ENCODE measurements at places on chromosomes 12 and 14. TPM values are rescaled to one million over a fixed set of nuclear protein-coding genes. Genes with fewer than 3 reads are reported as not detected.
A peak's percentile ranks its signal among the peaks of the same experiment; 100 is the strongest.

DNA sequence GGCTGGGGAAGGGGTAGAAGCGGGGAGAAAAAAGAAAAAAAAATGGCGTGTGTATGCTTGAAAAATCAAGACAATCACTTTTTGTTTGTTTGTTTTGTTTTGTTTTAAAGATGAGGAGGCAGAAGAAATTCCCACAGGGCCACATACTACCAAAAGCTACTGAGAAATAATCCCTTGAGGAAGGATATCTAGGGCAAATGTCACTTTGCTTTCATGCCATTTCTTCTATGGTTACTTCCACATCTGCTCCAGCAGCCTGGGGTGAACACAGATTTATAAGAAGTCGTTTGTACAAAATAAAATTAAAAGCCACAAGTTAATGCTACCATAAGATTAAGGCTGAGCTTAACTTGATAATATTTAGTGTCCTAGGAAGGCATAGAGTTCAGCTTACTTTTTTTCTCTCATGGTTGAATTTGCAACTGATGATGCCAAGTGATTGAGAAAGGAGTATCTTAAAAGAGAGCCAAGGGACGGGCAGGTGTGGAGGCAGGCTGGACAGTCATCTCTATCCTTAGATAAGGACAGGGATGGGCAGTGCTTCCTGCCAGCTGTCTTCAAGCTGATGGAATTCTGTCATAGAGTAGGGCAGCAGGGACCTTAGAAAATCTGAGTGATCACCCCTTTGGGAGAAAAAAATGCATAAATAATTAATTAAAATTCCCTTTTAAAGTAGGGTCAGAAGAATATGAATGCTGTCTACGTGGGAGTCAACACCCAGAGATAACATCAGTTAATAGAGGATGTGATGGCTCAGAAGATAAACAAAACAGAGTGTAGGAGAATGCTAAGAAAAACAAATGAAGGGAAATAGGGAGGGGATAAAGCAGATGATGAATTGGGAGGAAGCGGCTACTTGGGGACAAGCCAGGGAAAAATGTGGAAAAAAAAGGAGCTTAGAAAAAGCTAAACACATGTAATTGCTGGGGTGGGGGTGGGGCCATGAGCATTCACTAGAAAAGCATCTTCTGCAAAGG is 57.1 kb downstream of the DYRK2 start:
- no peak for DNase-seq

DNA sequence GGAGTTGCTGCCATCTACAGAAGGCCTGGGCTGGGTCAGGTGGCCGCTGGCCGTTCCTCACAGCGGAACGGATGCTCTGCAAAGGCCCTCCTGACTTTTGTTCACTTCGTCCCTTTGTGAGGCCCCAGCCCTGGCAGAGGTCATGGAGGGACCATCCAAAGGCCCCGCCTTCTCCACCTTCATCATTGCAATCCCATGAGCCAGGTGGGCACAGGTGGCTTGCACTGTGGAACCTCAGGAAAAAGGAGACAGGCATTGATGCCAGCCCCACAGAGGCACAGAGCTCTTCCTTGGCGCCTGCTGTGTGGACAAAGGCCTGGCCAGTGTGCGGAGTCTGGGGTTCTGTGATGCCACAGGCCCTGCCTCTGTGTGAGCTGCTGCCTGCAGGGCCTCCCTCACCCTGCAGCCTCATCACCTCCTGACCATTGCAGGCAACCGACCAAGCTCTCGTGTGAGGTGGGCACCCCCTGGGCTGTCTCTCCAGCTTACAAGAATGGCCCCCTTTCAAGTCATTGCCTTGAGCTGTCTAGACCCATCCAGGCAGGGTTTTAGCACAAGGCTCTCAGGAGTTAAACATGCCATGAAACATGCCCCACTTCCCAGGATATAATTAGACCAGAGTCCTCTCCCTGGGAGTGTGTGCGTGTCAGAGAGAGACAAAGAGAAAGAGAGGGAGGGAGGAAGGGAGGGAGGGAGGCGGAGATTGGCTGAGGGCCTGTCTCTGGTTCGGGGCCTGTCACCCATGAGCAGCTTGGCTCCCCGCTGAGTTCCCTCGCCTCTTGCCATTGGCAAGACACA is 19.3 kb downstream of the NFKBIA start:
- DNase-seq = no peak

The PRPH gene
- not detected for total RNA-seq

The KRT3 gene
- not detected for total RNA-seq

GRCh38 chr14:90700933-90701776 is 115.1 kb downstream of the TTC7B start:
- no peak for DNase-seq

GRCh38 chr12:88985631-88986030 is 366.7 kb downstream of the DUSP6 start:
- DNase-seq = no peak

The IRF2BPL gene
- 29.9 TPM for total RNA-seq

- DNase-seq = no peak
Observed at GRCh38 chr12:95497031-95497430, 23.1 kb downstream of the METAP2 start.

GRCh38 chr12:7046383-7047105 is 14.0 kb upstream of the C1S start:
- no peak for DNase-seq

DNA sequence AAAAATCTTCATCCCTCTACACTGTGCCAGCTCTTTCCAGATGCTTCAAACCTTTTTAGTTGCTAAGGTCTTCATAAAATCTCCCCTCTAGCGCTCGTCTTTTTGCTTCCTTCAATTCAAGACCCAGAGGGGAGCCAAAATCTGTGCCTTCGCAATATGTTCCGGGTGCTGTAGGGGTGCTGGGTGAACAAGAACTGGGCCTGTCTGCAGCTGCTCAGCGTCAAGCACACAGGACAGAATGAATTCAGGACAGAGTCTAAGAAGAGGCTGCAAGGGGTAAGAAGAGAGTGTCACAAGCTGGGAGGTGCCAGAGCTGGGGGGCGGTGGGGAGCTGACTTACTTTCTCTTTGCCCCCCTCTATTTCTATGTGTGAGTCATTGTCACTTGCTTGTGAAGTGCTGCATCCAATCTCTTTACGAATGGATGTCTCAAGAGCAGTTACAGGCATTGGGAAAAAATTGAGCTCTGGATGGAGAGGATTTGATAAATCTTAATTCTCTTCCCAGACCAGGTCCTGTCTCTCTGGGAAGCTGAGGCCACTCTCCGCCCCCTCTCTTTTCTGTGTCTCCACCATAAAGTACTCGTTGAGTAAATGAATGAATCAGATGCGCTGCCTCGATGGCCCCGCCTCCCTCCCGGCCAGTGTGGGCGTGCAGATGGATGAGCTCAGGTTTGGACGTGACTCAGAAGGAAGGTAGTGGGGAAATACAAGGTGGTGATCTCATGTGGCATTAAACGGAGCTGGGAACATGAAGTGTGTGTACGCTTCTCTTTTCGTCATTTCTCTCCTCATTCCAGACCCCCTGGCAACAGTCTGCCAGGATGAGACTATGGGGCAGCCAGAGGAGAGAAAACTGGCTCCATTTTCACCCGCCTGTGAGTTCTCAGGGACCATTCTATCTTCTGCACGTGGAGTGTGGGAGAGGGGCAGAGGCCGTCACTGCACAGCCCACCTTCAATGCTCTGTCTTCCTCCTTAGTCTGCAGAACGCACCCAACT is 91.3 kb downstream of the TSPAN9 start:
- no peak for DNase-seq

GRCh38 chr12:116135209-116135930 is 142.1 kb downstream of the MED13L start:
- DNase-seq = no peak

DNA sequence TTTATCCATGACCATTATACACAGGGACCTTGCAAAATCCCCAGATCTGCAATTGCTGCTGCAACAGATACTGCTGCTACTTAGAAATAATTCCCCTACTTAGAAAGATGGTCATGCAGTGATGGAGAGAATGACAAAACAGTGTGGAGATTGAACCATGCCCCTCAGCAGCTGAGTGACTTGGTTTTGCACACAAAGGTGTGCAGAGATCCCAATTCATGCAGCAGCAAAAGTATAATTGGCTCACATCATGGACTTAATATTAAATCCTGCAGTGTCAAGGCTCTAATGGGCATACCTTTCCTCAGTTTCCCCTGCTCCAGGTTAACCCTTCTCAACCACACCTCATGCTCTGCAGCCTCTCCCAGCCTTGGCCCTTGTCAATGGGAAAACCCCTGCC is 3.0 kb upstream of the KRT78 start:
- no peak for DNase-seq

The BHLHE41 gene
- not detected for total RNA-seq

The OR10G2 gene
- total RNA-seq = not detected

DNA sequence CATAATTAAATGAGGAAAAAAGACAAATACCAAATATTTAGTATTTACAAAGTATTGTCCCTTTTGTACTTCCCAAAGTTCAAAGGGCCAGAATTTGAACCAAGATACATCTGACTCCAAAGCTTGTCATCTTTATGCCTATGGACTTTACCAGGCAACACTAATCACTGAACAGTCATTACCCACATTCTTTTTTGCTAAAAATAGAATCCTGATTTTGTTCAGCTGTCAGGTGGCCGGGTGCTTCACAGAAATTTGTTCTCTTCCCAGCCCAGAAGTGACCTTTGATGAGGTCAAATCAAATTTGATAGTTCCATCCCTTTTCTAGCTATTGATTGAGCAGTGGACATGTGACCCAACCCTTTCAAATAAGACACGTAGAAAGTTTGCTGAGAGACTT is 121.6 kb downstream of the LLPH start:
- DNase-seq = no peak

DNA sequence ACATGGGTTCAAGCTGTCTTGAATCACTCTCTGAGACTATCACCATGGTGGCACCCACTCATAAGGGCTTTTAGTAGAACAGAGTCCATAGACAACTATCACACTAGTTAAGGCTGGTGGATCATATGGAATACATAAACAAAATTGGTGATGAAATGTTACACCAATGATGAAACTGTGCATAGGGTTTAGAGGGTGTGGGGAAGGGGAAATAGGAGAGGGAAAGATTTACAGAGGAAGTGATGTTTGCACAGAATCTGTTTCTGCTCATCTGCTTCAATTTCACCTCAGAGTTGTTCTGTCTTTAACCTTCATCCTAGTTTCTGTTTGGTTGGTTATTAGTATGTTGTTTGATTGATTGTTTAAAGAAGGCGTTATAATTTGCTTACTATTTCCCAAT is 2.4 kb upstream of the RXYLT1 start:
- DNase-seq = no peak

The SPTSSA gene
- total RNA-seq = 12.4 TPM

The SAMD15 gene
- total RNA-seq = 0.10 TPM

DNA sequence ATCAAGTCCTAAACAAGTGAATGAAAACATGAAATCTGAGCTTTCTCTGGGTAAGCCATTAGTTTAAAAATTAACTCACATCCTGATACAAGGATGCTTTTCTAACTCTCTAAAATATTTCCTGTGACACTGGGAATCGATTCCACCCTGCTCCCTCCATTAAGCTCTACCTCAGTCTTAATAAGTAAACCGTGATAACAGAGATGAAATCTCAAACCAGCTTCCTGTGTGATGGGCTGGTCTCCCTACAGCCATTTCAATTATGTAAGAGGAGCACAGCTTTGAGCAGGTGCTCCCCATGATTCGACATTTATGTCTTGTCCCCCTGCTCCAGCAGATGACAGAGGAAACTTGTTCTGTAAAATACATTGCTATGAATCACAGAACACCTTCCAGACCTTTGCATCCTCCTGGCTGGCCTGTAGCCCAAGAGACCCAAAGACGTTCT is 59.0 kb downstream of the GAS2L3 start:
- DNase-seq = no peak

- DNase-seq = no peak
Observed at GRCh38 chr14:55500219-55500701, 59.8 kb upstream of the TBPL2 start.

DNA sequence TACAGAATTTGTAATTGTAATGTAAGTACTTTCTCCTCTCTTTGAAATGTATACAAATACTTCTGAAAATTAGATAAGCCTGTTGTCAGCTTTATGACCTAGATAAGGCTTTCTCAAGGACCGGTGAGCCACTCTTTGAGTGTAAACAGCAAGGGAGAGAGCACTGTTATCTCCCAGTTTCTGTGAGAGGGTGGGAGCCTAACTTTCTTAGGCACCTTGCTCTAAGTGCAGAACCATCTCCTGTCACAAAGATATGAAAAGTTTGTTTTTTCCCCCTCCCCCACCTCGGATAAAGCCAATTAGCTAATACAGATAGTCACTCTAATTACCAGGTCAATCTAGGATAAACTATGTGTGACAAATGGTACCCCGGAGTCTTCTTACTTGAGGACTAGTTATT is 35.8 kb downstream of the CAPS2 start:
- no peak for DNase-seq

DNA sequence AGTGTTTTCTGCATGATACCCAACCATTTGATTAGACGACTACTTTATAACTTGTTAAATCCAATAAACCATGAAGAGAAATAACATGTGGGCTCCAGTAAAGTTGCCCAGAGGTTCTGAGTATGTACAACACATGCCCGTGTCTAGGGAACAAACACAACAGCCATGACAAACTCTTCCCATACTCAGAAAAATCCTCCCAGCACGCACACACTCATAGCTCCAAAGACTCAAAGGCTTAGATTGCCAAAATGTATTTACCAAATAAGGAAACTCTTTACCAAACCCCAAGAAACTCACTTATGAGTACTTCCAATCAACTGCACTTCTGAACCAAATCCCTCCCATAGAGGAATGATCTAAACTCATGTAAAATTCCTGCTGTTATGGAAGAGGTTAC is 17.3 kb downstream of the SART3 start:
- DNase-seq = no peak

- no peak for DNase-seq
Observed at GRCh38 chr14:68225321-68225720, 405.7 kb downstream of the RAD51B start.

GRCh38 chr12:88897723-88898122 is 317.5 kb upstream of the KITLG start:
- no peak for DNase-seq

The GUCY2C gene
- not detected for total RNA-seq

- no peak for DNase-seq
Observed at GRCh38 chr14:74919421-74920165, 3.5 kb downstream of the RPS6KL1 start.

DNA sequence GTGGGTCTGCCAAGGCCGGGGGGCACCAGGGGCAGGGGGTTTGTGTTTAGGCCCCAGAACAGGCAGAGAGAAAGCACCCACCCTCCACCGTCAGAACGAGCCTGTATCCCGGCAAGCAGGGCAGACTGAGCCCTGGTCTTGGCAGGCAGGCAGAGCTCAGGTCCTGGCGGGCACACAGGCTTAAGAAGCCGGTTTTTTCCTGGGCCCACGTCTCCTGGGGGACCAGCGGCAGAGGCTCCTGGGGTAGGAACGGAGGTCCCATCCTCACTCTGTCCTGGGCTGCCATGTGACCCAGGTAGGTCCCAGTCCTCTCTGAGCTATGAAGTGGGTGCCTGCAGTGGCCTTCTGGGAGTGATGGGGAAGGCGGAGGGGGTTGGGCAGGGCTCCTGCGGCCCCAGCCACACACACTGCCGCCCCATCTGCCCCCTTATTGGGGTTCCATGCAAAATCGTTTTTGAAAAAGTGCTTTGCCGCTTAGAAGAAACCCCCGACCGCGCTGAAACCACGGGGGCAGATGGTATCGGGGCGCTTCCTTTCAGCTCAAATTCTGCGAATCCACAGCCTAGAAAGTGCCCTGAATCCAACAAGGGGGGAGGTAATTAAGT is 24.2 kb downstream of the SH2B3 start:
- DNase-seq = peak; percentile 78

GRCh38 chr14:93917141-93917540 is 10.0 kb upstream of the FAM181A start:
- no peak for DNase-seq
